Stimulated activated naive CD4-positive, alpha-beta T cell (primary cell): ENCODE measurements at places on chromosomes 13 and 19.
A peak's percentile ranks its signal among the peaks of the same experiment; 100 is the strongest.

- DNase-seq: peak; percentile 31
Observed at GRCh38 chr13:43878892-43879754, at the start of gene CCDC122. Gene CCDC122, minus strand, starts transcription at chr13:43879740. Its CDS starts 10,364 bp downstream, at chr13:43869376.

- DNase-seq: no peak
Observed at GRCh38 chr19:14166999-14167575, 30.7 kb upstream of the ASF1B start.

- DNase-seq: no peak
Observed at GRCh38 chr19:54541712-54542111, 31.9 kb upstream of the LILRA2 start.

DNA sequence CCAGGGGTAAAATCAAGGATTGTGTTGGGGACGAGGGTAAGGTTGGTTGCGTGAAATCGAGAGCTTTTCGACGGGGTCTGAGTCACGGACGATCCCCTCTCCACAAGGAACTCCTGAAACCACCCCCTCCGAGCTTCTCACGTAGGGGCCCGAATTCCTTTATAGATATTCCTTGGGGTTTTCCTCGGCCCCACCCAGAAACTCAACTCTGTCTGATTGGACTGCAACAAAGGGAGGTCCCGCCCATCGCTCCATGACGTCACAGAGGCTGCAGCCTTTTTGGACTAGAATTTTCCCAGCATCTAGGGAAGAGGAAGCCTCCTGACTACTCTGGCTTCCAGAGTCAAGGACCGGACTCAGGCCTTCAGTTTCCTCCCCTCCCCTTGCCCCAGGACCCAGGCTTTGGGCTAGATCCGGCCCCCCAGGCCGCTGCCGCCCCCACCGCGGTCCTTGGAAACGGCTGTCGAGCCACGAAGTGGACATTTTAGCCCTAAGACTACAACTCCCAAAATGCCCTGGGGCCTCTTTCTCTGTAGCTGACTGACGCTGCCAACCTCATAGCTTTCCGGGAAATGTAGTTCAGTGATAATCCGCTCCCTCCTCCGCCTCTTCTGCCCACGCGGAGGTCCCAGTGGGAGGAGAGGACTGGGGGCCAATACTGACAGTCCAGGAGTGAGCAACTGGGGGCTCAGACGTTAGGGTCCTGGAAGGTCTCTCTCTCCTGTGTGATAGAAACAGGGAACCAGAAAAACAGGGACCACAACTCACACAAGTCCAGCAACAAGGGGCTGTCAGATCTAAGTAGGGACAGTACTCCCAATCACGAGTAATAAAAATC is at the start of gene IZUMO1:
IZUMO1 (minus strand) TSS at position 172 of the 838 bp plus-strand sequence. CDS start 1,050 bp downstream, outside the sequence.
- peak; percentile 35 for DNase-seq

DNA sequence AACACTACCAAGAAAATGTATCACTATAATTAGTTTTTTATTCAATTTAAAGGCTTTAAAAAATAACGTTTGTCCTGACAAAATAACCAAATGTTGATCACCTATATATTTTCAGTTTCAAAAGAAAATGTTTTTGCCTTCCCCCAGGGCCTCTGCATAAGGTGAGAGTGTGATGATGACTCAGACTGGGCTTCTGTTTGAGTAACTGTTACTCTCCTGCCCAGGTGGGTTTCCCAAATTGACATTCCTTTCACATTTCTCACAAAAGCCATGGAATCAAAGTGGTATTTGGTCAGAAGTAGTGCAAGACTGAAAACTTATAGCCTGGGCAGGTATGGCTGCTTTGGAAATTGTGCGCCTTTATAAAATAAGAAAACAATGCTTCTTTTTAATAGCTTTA is 180.6 kb downstream of the COG6 start:
- DNase-seq: no peak

GRCh38 chr13:95535243-95535642 is 17.3 kb upstream of the CLDN10 start:
- no peak for DNase-seq

GRCh38 chr19:4472174-4472974 is at the start of gene HDGFL2:
Gene HDGFL2, plus strand, starts transcription at chr19:4472297. Its CDS starts 54 bp downstream, at chr19:4472351.
- DNase-seq: no peak

DNA sequence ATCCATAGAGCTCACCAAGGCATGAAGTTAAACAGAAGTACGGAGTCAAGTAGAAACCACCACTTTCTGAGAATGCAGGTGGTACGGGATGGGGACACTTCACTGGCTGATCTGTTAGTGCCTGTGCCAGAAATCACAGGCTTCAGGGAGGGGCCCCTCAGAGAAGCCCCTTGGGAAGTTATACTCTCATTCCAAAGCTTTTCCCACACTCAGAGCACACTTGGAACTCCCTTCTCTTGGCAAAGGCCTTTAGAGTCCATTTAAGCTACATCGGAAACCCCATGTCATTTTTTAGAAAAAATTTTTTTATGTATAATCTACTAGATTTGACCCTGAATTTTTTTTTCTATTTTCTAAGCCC is 80.7 kb upstream of the WASF3 start:
- no peak for DNase-seq

DNA sequence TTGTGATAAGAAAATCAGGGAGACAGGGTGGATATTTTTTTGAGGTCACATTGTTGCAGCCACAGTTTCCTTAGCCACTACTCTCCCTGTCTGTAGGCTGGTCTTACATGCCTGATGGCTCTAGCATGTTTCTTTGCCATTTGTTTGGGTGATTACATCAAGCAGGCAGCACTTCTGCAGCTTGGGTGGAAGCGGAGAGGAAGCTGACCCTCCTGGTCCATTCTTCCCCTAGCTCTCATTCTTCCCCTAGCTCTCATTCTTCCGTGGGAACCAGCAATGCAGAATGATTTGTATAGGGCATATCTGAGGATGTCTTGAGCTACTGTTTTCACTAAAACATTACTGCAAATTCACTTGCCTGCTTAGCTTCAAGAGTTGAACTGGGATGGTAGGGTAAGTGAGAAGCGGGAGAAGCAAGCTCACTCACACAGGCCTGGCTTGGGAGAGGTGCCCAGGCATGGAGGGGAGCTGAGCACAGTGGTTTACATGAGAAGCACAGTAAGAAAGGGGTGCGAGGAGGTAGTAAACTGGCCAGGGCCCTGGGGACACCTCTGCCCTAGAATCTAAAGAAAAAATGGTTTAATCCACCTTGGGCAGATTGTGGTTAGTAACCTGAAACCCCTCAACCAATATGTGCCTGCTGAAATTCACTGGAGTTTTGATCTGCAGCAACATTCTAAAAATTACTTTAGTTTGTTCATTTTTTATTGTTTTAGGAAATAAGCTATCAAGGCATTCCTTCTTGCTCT is 538.9 kb downstream of the RFC3 start:
- no peak for DNase-seq

- DNase-seq: no peak
Observed at GRCh38 chr13:83423381-83423780, 458.9 kb downstream of the SLITRK1 start.

- DNase-seq: no peak
Observed at GRCh38 chr13:98332691-98333090, 155.6 kb upstream of the RNF113B start.

DNA sequence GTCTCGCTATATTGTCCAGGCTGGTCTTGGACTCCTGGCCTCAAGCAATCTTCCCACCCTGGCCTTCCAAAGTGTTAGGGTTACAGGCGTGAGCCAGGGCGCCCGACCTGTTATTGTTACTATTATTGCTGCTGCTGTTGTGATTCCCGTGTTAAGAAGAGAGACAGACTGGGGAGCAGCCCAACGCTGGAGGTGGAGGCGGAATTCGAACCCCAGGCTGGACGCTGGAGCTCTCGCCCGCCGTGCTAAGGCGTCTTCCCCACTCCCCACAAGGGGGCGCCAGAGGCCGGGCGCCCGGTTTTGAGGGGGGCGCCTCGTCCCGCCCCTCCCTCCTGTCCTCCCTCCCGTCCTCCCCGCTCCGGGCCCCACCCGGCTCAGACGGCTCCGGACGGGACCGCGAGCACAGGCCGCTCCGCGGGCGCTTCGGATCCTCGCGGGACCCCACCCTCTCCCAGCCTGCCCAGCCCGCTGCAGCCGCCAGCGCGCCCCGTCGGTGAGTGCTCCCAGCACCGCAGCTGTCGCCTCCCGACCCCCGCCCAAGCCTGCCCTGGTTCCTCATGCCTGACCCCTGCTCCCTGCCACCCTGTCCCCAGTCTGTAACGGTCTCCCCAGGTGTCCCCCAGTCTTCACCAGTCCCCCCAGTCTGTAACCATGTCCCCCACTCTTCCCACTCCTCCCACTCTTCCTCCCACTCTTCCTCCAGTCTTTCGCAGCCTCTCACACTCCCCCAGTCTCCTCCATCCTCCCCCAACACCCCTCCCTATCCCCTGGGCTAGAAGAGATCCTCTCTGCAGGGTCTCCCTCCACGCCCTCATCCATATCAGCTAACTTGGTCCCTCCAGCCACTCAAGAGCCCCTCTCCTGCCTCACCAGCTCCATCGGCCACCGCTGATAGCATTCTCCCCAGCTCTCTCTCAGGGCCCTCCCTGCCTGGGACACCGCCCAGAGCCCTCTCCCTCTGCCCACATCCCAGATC is at the start of gene EHD2:
EHD2 (plus strand) TSS at position 377 of the 976 bp plus-strand sequence. CDS start 3,191 bp downstream, outside the sequence.
- DNase-seq: peak; percentile 26

DNA sequence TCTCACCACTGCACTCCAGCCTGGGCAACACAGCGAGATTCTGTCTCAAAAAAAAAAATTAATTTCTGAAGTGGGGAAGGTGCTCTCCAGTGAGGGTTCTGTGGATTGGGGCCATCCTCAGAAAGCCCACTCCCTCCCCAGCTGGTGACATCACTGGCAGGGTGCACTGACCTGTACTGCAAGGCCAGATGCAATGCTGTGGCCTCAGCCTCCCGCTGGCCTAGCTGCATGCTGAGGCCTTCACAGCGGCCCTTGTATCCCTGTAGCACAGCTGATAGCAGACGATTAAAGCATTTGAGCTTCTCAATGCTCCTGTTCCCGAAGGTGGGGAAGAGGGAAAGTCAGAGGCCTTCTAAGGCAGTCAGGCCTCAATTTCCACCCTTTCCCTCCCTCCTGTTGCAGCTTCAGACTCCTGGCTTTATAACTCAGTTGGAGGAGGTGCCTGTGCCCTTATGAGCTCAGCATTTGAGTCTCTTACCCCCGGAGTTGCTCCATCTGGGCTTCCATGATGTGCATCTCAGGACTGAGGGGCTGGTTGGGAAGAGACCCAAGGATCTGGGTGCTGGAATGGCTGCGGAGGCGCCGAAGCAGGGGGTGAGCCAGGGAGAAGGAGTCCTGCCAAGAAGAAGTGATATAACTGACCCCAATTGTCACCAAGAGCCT is 5.3 kb downstream of the USHBP1 start:
- DNase-seq: no peak
